ENCODE measurements at places on chromosomes 2 and 18. TPM values are rescaled to one million over a fixed set of nuclear protein-coding genes. Genes with fewer than 3 reads are reported as not detected.

DNA sequence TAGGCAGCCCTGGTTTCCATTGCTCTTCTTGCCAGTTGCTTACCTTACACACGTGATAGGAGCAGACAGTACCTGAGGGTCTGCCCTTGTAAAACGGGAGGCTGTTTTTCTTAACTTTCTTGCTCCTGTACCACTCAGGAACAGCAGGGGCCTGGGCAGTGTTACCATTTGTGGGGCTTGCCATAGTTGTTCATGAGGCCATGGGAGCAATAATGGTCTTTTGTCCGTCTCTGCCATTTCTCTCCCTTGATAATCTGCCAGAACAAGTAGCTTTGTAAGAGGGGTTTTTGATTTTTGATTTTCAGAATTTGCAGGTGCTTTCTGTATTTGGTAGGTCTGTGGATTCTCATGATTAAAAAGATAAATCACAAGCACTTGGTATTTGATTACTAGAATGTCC, 259.0 kb downstream of the PHLPP1 start:
- no peak for DNase-seq

DNA sequence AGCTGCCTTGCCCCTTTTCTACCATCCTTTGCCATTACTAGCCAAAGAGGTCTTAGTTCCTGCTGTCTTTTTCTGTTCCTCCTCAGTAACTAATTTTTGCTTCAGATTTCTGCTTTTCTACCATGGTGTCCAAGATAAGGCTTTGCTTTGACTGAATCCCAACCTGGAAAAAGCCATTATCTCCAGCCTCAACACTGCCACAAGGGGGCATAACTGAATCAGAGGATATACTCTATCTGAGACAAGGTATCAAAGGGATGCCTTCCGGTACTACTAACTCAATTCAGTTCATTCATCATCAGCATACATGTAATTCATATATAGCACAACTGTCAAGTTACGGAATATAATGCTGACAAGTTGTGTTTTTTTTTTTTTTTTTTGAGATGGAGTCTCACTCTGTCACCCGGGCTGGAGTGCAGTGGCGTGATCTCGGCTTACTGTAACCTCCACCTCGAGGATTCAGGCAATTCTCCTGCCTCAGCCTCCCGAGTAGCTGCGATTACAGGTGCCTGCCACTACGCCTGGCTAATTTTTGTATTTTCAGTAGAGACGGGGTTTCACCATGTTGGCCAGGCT, 11.4 kb downstream of the OSGEPL1 start:
- DNase-seq = peak; percentile 39

DNA sequence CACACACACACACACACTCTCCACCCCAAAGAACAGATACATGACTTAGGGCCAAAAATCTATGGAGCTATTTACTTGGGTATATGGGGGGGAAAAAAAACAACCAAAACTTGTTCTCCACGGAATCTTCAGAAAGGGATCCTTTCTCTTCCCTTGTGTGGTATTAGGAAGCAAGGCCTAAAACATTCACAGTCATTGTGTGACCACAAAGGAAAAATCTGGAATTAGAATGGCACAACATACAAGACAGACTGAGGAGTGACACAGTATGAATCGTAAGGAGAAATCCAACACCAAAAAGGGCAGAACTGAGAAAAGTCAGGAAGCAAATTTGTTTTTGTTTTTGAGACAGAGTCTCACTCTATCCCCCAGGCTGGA, 70.3 kb downstream of the ASXL2 start:
- peak; percentile 56 for DNase-seq

- no peak for DNase-seq
Observed at GRCh38 chr2:102538491-102538890, 65.5 kb downstream of the SLC9A4 start.

DNA sequence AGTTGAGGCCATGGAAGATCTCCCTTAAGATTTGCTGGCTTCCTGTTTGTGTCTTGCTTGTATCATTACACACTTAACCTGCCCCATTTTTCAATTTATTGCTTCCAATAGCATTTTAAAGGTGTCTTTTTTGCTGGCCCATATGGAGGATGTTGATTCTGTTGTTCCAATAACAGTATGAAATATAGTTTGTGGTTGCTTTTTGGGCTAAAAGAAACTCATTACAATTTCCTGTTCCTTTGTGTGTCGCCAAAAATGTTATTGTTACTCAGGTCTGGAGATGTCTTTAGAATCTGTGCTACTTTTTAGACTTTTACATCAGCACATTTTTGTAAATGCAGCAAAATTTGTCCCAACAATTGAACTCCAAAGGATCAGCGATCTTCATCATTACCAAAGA, 234.0 kb upstream of the ITGA4 start:
- no peak for DNase-seq

GRCh38 chr18:41690332-41691127, 264.5 kb upstream of the PIK3C3 start:
- no peak for DNase-seq

The ZNF521 gene
- 7.6 TPM for total RNA-seq
